Uterine smooth muscle cell (primary cell): ENCODE measurements at places on chromosomes 16 and 17. TPM values are rescaled to one million over a fixed set of nuclear protein-coding genes. Genes with fewer than 3 reads are reported as not detected.

Gene IRF8
- total RNA-seq, result not detected in 2 replicates

Gene TBC1D3I
- total RNA-seq, result 0.33 TPM in 1 of 2 replicates, not detected in the other

Gene CLEC16A
- total RNA-seq, result 19.4 and 20.1 TPM in 2 replicates

Gene NOG
- 0.75 and 2.7 TPM in 2 replicates for total RNA-seq

Gene DHX8
- 33.1 and 44.9 TPM in 2 replicates for total RNA-seq
